Activated CD4-positive, alpha-beta T cell treated with anti-CD3 and anti-CD28 coated beads, Interleukin-2, amount 50 U/mL, for 16 hours (primary cell): ENCODE measurements at places on chromosomes 7 and 10.

DNA sequence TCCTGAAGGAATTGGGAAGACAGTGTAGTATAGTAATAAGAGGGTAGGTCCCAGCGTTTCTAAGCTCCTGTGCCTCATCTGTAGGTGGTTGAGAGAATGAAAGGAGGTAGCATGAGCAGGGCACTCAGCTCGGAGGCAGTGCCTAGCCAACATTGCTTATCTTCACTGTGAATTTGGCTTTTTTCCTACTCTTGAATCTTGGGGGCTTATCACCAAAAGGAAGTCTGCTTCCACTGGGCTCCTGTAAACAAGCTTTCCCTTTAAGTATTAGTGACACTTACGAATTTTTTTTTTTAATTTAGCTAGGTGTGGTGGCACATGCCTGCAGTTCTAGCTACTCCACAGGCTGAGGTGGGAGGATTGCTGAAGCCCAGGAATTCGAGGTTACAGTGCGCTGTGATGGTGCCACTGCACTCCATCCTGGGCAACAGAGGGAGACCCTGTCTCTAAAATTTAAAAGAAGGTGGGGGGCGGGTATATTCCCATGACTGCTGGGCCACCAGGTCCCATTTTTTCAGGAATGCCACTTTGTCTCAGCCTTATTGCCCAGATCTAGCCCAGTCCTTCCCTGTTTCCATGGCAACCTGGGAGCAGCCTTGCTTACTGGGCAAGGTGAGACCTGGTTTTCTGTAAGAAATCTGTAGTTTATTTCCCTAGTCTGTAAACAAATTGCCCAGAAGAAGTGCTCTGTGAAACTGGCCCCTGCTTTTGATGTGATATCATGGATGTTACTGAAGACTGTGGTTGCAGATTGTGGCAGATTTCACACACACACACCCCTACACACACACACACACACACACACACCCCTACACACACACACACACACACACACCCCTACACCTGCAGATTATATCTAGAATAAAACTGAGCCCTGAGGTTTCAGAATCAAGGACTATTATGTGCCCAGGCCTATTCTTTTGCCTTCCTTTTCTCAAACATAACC lies 19.4 kb downstream of the OGDH start:
- DNase-seq, result no peak

DNA sequence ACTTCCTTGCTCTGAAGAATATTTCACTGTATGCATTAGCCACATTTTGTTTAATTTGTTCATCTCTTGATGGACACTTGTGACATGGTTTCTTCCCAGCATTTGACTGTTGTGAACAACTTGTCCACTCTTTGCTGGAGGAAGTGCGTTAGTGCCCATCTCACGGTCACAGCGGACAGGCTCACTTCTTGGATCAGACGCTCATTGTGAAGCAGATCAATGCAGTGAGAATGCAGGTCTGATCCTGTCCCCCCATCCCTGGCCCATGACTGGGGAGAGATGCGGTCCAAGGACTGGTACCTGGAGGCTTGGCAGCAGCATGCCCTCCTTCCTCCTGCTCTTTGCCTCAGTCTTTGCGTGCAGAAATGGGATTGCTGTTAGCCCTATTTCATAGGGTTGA lies 41.5 kb downstream of the DOCK1 start:
- DNase-seq, result no peak

- no peak for DNase-seq
These were observed 258.7 kb downstream of the ZMYND11 start for GRCh38 chr10:393787-394438.

- DNase-seq, result no peak
These were observed 162.8 kb upstream of the LANCL2 start for GRCh38 chr7:55202150-55202913.

GRCh38 chr7:48078470-48078869 lies 10.6 kb upstream of the UPP1 start:
- no peak for DNase-seq

DNA sequence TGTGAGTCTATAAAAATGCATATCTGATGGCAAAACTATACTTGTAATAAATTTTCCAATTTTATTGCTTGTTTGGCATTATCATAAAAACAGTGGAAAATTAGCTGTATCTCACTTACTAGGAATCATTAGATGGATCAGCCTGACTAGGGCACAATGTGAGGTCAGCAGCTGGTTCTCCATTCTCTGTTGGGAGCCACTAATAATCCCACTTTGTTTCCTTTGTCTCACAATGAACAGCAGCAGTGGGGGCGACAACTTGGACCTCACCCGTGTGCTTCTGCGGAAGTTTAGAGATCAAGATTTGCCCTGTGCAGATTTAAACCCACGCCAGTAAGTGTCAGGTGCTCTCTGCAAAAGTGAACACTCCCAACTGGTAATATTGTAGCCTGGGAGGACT lies 295.5 kb downstream of the ABCA13 start:
- no peak for DNase-seq

- DNase-seq, result no peak
These were observed 53.6 kb downstream of the INSIG1 start for GRCh38 chr7:155351120-155351870.

DNA sequence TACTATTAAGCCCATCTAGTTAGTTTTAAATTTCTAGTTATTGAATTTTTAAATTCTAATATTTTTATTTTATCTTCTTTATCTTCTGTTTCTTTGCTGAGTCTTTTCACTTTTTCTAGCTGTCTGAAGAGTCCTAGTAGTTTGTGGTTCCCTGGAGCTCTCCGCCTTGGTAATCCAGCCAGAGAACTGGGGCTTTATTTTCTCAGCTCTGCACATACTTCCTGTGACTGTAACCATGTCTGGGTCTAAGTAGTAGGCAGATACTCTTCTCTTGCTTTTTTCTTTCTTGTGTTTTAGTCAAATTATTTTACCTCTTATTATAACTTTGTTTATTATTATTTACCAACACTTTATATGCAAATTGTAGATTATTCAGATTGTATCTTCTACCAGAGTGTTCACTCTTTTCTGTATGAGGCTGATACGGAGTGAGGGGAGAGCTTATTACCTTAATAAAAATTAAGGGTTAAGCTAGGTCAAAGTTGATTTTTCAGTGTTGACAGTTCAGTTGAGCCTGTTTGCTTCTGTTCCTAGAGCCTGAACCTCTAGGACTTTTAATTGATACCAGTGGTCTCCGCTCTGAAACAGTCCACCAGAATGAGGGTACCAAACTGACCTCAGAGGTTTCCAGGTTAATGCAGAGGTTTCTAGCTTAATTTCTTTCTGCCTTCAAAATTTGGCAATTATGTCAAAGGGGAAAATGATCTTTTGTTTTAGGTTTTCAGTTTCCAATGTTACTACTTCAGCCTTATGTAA lies 155.4 kb downstream of the ADK start:
- DNase-seq, result no peak

- DNase-seq, result no peak
These were observed 12.6 kb downstream of the BAZ1B start for GRCh38 chr7:73509463-73509862.
